Stimulated activated CD4-positive, alpha-beta T cell treated with anti-CD3 and anti-CD28 coated beads, TNF-alpha, amount 100 ng/mL, for 1 hour (primary cell): ENCODE measurements at places on chromosomes 1 and 21.
A peak's percentile ranks its signal among the peaks of the same experiment; 100 is the strongest.

- no peak for DNase-seq
Observed at GRCh38 chr1:178537382-178538090, 24.6 kb downstream of the TEX35 start.

DNA sequence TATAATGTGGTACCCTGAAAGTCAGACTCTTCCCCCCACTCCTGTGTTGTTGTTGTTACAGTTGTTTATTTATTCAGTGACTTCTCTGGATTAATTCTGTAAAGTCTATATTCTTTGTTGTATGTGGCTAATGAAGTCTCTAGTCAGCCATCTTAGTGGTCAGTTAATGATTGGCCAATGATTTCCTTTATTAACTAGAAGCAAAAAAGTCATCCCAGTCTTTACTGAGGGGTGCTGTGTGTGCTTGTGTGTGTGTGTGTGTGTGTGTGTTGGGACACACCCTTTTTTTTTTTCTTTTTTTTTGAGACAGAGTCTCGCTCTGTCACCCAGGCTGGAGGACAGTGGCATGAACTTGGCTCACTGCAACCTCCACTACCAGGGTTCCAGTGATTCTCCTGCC lies 37.3 kb upstream of the HYI start:
- no peak for DNase-seq

GRCh38 chr1:243848165-243848857 lies 1.7 kb downstream of the AKT3 start:
- no peak for DNase-seq

DNA sequence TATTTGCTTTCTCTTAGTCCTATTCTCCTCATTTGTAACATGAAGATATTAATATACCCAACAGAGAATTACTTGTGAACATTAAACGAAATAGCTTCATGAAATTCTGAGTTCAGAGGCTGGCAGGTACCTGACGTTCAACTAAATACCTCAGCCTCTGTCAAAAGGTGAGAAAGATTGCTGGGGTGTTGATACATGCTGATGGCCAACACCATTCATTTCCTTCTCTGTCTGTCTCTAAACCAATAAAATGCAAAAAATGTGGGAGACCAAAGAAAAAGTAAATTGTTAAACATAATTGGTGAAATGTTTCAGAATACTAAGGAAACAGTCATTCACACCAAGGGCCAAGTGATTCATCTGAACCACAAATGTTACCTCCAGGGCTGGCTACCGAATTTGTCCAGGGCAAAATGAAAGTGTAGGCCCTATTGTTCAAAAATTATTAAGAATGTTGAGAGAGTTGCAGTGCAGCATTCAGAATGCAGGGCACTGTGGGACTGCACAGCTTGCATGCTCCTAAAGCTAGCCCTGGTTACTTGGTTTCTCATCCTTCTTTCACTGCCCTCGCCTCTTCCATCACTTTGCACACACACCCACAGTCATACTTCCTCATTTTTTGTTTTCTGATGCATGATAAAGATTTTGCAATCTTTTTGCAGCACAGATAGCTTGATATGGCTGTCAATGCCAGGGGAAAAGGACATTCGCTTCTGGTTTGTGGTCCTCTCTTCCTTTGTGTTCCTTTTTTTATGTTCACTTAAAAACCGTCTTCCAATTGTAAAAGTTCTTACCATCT lies 414.3 kb upstream of the NR5A2 start:
- DNase-seq = no peak

DNA sequence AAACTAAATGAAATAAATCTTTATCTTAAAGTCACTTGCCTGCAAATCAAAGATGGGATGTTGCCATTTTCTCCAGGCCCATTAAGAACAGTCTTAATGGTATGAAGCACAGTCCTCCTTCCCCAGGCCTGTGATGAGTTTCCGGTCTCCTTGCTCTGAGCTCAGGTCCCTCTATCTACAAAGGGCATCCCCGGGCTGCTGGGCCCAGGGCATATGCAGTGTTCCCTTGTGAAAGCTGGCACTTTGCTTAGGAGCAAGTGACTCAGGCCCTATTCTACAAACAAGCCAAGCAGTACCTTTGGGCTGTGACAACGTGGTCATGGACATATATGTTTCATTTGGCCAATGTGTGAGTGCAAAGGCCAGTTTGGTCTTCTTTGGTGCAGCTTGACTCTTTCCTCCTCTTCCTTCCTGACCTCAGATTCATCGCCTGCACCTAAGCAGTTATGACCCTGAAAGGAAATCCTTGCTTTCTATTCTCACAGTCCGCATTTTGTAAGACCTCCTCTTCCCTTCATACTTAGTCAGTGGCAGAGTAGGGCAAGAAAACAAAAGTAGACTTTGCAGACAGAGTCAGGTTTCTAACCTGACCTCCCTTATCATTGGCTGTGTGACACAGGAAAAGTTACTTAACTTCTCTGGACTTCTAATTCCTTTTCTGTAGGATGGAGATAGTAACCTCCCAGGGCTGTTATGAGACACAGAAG lies 109.5 kb downstream of the ERG start:
- DNase-seq = no peak

- DNase-seq = no peak
Observed at GRCh38 chr1:68174738-68175113, 57.6 kb downstream of the WLS start.

GRCh38 chr1:248613742-248614141 lies 16.2 kb upstream of the OR2T10 start:
- DNase-seq = no peak

- DNase-seq = peak; percentile 75
Observed at GRCh38 chr1:171741872-171742576, at the start of gene VAMP4. Gene VAMP4 (minus strand): TSS chr1:171742065. CDS start chr1:171738414, 3,651 bp downstream.

- peak; percentile 60 for DNase-seq
Observed at GRCh38 chr1:112955773-112956543, at the start of gene SLC16A1. Gene SLC16A1 (minus strand): TSS chr1:112956196. CDS start chr1:112929308, 26,888 bp downstream.

GRCh38 chr1:46248122-46248920 lies 758 bp downstream of the RAD54L start:
- no peak for DNase-seq

GRCh38 chr1:85581802-85582686 lies 1.5 kb downstream of the CCN1 start:
- DNase-seq = no peak

GRCh38 chr1:228743405-228743804 lies 8.1 kb downstream of the RHOU start:
- no peak for DNase-seq

GRCh38 chr21:31397515-31397926 lies 53.5 kb upstream of the TIAM1 start:
- no peak for DNase-seq

- DNase-seq = no peak
Observed at GRCh38 chr1:202049129-202049528, 38.7 kb downstream of the ELF3 start.

DNA sequence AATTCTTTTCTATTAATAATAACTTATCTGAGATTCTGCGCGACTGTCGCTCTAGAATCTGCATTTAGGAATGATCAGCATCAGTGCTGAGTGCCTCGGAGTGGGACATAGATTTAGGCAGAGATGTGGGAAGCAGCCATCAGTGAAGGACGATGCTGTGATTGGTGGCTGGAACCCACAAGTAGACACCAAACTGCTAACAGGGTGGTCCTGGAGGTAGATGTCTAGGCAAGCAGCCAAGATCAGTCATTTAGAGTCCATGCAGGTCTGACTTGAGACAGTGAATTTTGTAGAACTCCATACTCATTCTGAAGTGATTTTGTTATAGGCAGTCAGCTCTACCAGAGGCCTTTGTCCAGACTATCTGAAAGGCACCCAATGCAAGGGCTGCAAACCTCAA lies 51.8 kb upstream of the LYST start:
- DNase-seq = no peak

GRCh38 chr1:40969445-40969844 lies 10.1 kb upstream of the CTPS1 start:
- no peak for DNase-seq

GRCh38 chr1:171334024-171334640 lies 20.1 kb downstream of the FMO4 start:
- no peak for DNase-seq

- no peak for DNase-seq
Observed at GRCh38 chr1:208185801-208186231, 58.4 kb downstream of the PLXNA2 start.

DNA sequence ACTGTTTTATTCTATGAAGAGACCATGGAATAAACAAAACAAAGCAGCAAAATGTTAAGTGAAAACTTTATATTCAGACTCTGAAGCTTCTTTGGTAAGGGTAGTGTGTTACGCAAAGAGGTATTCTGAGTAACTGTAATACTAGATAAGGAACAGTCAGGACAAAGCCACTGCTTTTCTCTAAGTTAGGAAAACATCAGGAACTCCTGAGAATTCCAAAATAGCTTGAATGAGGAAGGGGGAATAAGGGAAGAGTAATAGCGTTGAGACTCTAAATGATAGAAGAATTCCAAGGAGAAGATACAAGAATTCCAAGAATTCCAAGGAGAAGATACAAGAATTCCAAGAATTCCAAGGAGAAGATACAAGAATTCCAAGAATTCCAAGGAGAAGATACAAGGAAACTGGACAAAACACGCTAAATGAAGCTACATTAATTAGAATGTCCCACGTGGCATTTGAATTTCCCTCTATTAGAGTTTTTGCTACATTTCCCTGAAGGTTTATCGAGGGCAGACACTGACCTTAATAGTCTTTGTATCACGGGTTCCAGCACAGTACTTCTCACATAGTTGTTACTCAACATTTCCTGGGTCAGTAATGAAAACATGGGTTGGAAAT lies 71.5 kb downstream of the SMYD3 start:
- no peak for DNase-seq

GRCh38 chr1:18192974-18193373 lies 85.4 kb downstream of the IGSF21 start:
- no peak for DNase-seq

- DNase-seq = no peak
Observed at GRCh38 chr1:33560680-33561079, 88.2 kb downstream of the ZSCAN20 start.

GRCh38 chr1:58447886-58448285 lies 98.6 kb downstream of the OMA1 start:
- no peak for DNase-seq

GRCh38 chr1:204130178-204130577 lies 21.7 kb downstream of the ETNK2 start:
- no peak for DNase-seq

DNA sequence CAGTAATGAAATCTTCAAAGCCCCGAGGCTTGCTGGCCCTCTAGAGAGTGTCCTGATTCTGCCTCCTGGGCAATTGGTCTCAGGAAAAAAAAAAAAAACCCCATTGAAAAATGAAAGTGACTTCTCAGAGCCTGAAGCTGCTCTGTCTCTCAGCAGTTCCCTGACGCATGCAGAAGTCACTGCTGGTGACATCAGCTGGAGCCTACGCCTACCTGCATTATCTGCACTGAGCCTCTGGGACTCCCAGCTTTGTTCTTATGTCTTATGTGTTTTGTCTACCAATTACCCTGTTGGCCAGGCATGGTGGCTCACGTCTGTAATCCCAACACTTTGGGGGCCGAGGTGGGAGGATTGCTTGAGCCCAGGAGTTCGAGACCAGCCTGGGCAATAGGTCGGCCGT lies 10.1 kb upstream of the SLC25A33 start:
- DNase-seq = no peak

GRCh38 chr1:98028800-98029199 lies 108.0 kb upstream of the DPYD start:
- no peak for DNase-seq

- peak; percentile 30 for DNase-seq
Observed at GRCh38 chr1:5994713-5995621, 2.7 kb upstream of the NPHP4 start.

DNA sequence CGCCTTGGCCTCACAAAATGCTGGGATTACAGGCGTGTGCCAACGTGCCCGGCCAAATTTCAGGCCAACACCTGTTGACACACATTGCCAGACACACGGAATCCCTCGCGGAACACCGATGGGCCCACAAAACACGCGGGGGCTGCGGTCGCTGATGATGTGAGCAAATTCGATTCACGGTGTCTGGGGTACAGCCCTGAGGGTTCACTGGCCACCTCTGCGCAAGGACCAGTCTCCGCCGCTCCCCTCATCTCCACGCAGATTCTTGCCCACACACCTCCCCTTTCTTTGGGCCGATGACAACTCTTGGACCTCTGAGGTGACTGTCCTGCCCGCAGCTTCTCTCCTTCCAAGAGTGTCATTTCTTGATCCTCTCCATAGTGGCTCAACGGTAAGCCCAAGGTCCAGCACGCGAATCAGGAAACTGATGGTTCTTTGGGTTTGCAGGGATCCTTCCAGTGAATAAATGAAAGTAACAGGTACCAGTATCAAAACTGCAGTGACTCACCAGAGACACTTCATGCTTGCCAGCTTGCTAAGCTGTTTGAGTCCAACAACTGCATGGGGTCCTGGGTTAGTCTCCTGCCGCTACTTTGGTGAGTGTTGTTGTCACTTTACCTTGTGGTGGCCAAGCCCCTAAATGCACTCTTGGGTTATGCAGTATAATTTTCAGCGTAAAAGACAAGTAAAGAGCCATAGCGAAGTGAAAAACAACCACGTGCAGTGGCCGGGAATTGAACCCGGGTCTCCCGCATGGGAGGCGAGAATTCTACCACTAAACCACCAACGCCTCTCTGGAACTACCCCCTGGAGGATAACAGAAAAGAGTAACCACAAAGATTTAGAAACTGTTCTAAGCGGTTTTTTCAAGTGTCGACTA lies 11.0 kb upstream of the RNU1-3 start:
- no peak for DNase-seq

GRCh38 chr1:39639305-39640130 lies at the start of gene HEYL:
Gene HEYL (minus strand): TSS chr1:39639643. CDS start chr1:39639625, 18 bp downstream.
- DNase-seq = no peak

DNA sequence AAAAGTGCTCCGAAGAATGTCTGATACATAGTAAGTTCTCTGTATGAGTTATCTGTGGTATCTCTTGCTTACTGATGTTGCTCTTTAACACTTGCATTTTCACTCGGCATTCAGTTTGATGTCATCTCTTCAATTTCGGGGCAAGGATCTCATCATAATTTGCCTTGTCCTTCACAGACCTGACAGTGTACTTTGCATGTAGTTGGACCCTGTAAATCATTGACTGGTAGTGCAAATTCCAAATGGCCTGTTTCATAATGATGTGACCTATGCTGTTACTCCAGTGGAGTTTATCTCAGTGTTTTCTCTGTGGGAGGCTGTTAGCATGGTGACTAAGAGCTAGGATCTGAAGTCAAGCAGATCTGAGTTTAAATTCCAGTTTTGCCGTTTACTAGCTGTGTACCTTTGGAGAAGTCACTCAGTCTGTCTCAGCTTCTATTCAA lies 34.2 kb upstream of the ABCD3 start:
- DNase-seq = no peak

- no peak for DNase-seq
Observed at GRCh38 chr1:202564958-202565495, 145.2 kb downstream of the SYT2 start.

- DNase-seq = no peak
Observed at GRCh38 chr21:33199100-33199464, 30.7 kb upstream of the IFNAR2 start.

GRCh38 chr21:33015096-33015495 lies 10.6 kb upstream of the OLIG2 start:
- DNase-seq = no peak

GRCh38 chr1:145871994-145872924 lies 13.4 kb upstream of the PIAS3 start:
- DNase-seq = no peak

- DNase-seq = no peak
Observed at GRCh38 chr1:30323841-30324240, 399.5 kb downstream of the MATN1 start.

GRCh38 chr1:196295766-196296165 lies 312.5 kb downstream of the KCNT2 start:
- DNase-seq = no peak

GRCh38 chr1:72285074-72285425 lies 2.7 kb upstream of the NEGR1 start:
- DNase-seq = no peak

GRCh38 chr1:14996133-14997050 lies 157.2 kb upstream of the TMEM51 start:
- DNase-seq = no peak

GRCh38 chr1:29579821-29580425 lies 343.6 kb downstream of the PTPRU start:
- DNase-seq = no peak
